Pulmonary artery endothelial cell (primary cell): ENCODE measurements at places on chromosomes 2 and 18. TPM values are rescaled to one million over a fixed set of nuclear protein-coding genes. Genes with fewer than 3 reads are reported as not detected.

Gene KIF5C
- under 0.01 and 0.18 TPM in 2 replicates for total RNA-seq

Gene MAL
- total RNA-seq: not detected in 2 replicates

Gene ITSN2
- total RNA-seq: 47.9 and 58.4 TPM in 2 replicates

Gene TPO
- not detected in 2 replicates for total RNA-seq

Gene ASIC4
- not detected in 2 replicates for total RNA-seq

Gene OR6B2
- not detected in 2 replicates for total RNA-seq

Gene ARHGAP25
- total RNA-seq: 1.5 and 1.7 TPM in 2 replicates

Gene CCDC74B
- 1.2 and 1.5 TPM in 2 replicates for total RNA-seq

Gene LHCGR
- total RNA-seq: not detected in 2 replicates

Gene SIX3
- not detected in 2 replicates for total RNA-seq

Gene SLC16A14
- 0.21 and 0.26 TPM in 2 replicates for total RNA-seq

Gene GAD1
- 0.13 and 0.14 TPM in 2 replicates for total RNA-seq

Gene RAPGEF4
- total RNA-seq: 5.3 and 6.1 TPM in 2 replicates

Gene SFXN5
- 11.1 and 16.1 TPM in 2 replicates for total RNA-seq
